ENCODE measurements at places on chromosomes 2 and 18.

DNA sequence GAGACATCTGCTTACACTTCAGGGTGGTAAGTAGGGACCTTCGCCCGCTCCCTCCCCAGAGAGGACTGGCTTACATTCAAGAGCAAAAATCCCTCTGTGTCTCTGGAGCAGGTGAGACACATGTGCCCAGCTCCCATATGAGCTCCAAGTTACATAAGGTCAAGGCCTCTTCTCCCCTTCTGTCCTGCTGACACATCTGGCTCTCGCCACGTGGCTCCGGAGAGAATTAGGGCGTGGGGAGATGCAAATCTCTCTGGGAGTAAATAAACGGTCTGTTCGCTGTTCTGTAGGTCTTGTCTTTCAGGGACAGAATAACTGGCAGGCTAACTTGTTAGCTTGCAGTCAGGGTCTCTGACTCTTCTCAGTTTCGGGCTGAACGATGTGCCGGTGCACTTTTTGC is 16.2 kb downstream of the MRO start:
- DNase-seq = no peak

- DNase-seq = no peak
Measured at GRCh38 chr18:8766559-8767293, 61.4 kb downstream of the MTCL1 start.

- peak; percentile 28 for DNase-seq
Measured at GRCh38 chr2:221166292-221166691, 405.8 kb downstream of the EPHA4 start.

DNA sequence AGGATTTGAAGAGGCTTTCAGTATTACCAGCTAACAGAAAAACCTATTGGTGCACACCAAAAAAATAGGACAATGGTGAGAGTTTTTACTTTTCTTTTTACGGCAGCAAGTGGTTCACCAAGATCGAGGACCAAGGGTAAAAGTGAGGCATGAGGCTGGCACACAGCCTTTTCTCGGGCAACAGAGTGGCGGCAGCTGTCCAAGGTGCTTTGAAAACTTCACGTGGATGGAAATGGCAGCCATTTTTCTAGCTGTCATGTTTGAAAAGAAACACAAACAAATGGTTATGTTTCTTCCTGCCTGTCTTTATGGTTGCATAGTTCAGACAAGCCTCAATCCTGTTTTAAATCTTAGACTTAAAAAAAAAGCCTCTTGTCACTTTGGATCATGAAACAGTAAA is 812.5 kb upstream of the CHAC2 start:
- no peak for DNase-seq

GRCh38 chr2:224584111-224584784 is 915 bp downstream of the CUL3 start:
- DNase-seq = peak; percentile 36

- DNase-seq = no peak
Measured at GRCh38 chr2:109189751-109190150, 60.7 kb downstream of the SH3RF3 start.

DNA sequence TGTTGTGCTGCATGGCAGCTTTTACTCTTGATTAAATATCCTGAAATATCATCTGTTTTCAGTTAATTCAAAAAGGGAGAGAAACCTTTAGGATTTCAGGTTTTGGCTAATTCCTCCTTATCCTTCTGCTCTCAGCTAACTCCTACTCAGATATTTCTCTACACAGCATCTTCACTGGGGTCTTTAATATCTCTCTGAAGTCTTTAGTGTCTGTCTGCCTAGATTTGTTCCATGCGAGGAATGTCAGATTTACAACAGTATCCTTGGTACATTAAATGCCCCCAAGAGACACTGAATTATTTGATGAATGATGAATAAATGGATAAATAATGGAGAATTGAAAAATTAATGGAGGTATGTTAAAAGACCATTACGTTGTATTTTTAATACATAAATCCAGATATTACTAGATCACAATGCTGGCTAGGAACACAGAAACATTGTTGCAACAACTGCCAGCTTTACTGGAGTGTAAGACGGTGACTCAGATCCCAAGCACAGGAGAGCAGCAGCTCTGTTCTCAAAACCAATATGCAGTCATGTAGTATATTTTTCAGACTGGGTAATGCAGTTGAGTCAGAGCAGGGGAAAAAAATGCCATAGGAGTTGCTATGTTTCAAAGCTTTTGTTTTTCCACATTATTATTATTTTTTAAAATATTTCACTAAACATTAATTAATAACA is 388.0 kb upstream of the SYT4 start:
- peak; percentile 92 for DNase-seq

DNA sequence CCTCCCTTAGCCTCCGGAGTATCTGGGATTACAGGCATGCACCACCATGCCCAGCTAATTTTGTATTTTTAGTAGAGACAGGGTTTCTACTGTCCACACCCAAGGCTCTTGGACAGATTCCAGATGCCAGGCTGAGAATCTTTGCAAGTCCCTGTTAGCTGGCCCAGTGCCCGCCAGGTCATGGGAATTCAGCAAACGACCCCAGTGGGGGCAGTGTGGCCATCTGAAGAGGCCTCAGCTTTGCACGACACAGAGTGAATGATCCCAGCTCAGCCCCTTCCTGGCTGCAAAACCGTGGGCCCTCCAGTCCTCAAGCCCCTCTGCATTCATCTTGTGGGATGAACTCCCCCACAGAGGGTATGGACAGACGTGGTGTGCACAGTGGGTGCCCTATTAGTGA is 179.5 kb upstream of the ID2 start:
- no peak for DNase-seq
